ENCODE measurements at places on chromosomes 13 and 19.

DNA sequence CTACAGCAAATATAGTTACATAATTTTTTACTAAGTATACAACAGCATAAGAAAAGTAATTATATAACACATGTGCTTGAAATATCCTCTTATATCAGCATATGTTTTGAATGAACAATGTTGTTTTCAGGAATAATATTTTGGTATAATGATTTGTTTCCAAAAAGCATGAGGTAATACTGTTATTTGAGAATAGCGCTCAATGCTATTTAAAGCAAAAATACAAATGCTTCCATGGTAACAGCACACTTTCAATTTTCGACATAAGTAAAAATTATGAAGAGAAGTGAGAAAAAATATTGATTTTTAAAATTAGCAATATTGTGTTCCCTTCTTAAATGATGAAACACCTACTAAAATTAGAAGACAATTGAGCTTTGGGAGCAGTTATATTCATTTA lies 715.9 kb upstream of the ATXN8OS start:
- no peak for DNase-seq

DNA sequence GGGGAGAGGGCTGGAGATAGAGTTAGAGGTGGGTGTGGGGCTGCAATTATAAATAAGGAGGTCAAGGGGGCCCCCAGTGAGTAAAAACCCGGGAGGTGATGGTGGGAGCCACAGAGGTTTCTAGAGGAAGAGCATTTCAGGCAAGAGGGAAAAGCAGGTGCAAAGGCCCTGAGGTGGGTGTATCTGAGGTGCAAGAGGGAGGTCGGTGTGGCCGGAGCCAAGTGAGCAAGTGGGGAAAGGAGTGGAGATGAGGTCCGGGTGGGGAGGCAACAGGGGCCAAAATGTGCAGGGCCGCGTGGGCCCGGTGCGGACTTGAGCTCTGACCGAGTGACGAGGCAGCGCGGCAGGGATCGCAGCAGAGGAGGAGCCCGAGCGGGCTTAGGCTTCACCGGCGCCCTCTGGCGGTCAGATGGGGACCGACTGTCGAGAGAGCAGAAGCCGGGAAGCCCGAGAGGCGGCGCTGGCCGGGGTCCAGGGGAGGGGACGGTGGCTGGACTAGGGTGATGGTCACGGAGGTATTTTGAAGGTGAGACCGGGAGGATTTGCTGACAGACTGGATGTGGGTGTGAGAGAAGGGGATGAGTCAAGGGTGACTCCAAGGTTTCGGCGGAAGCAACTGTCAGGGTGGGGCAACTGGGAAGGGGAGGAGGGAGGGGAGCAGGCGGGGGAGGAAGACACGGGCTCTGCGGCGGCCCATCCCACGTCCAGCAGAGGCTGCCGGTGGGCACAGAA lies 17.7 kb upstream of the SPACA4 start:
- peak; percentile 90 for DNase-seq

- DNase-seq = no peak
Measured at GRCh38 chr13:47094734-47095434, 198.0 kb upstream of the HTR2A start.

- DNase-seq = no peak
Measured at GRCh38 chr13:19266979-19267378, 85.4 kb upstream of the TUBA3C start.

- DNase-seq = no peak
Measured at GRCh38 chr19:29770648-29771047, 41.1 kb upstream of the CCNE1 start.

DNA sequence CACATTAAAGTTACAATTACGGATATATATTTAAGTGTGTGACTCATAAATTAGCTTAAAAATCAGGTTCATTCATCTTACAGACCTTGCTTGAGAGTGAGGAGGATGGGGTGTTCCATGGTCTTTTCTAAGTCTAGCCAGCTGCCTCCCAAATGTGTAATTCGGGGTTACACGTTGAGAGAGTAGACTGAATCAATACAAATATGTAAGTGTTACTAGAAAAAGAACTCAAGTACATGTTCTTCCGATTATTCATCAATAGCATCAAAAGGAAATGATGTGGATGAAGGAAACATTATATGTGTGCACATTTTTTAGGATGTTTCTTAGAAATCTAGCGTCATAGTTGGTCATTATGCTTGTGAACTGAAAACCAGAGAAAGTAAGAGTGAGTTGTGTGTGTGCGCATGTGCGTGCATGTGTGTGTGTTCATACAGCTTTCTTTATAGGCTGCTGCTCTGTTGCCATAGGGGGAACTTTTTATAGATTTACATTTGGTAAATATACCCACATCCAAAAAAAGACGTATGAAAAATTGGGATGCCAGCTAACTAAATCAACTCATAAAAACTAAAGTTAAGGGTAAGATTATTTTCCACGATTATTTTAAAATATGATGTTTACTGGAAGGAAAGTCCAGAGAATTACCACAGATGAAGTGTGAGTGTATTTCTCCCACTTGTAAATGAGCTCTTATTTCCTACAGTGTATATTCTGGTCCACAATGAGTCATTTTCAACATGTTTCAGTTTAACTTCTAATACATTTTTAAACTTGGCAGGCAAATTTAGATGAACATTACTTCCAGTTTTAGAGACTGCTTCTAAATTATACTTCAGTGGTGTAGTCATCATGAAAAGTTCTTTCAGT lies 82.4 kb downstream of the PIBF1 start:
- no peak for DNase-seq
